Activated T-helper 17 cell treated with anti-CD3 and anti-CD28 coated beads, Interleukin-2, amount 50 U/mL, for 72 hours (primary cell): ENCODE measurements at places on chromosomes 4 and X. TPM values are rescaled to one million over a fixed set of nuclear protein-coding genes. Genes with fewer than 3 reads are reported as not detected.

The SATL1 gene
- not detected for total RNA-seq

The CT45A3 gene
- not detected for total RNA-seq

The VGLL1 gene
- total RNA-seq: not detected

The HPSE gene
- 12.3 TPM for total RNA-seq

The COX7B gene
- total RNA-seq: 272 TPM

The HERC6 gene
- total RNA-seq: 5.7 TPM

The TLR7 gene
- total RNA-seq: not detected

The SPANXA2 gene
- not detected for total RNA-seq

GRCh38 chrX:11566789-11567188 is 98.9 kb downstream of the ARHGAP6 start:
- no peak for ATAC-seq

DNA sequence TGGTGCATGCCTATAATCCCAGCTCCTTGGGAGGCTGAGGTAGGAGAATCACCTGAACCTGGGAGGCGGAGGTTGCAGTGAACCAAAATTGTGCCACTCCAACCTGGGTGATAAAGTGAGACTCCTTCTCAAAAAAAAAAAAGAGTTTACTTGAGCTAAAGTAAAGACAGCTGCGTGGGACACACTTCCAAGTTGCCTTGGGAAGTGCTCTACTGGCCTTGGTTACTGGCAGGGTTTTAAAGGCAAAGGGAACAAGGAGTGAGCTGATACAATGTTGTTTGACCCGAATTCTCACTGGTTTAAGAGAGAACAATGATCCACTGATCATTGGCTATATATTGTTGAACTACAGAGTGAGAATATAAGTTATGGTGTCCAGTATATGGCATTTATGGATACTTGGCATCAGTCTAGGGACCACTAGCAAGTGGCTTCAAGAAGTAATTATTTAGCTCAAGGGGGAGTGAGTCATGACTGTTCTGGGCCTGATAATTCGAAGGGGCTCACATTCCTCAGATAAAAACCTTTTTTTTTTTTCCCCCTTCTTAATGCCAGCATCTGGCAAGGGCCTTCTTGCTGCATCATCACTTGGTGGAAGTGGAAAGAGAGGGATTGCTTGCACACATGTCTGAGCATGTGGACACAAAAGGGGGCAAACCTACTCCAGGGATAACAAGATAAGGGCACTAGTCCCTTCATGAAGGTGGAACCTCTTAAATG is 32.3 kb downstream of the GRK4 start:
- no peak for ATAC-seq

DNA sequence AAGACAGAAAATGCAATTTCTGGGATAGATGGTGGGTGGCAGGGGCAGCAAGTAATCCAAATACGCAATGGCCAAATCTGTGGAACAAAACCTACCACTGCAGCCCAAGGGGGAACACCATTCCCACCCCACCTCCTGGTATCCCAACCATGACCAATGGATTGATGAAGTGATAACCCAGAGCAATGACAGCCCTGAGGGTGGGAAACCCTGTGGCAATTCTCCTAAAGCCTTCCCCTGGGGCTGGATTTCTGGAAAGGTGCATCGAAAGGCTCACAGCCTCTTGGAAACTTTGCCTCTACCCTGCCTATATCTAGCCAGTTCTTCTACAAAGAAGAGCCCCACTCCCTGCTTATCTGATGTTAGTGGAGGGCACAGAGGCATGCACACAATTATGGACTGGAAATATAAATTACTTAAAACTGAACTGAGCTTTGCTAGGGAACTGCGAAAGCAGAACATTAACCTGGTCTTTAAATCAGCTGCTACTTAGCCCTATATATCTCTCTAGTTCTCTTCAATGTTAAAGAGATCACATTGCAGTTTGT is 59.9 kb upstream of the TXK start:
- no peak for ATAC-seq

GRCh38 chr4:139015948-139016471 is 429 bp downstream of the NOCT start:
- ATAC-seq: peak; percentile 33

GRCh38 chrX:115174548-115174947 is 14.7 kb upstream of the RBMXL3 start:
- ATAC-seq: no peak

DNA sequence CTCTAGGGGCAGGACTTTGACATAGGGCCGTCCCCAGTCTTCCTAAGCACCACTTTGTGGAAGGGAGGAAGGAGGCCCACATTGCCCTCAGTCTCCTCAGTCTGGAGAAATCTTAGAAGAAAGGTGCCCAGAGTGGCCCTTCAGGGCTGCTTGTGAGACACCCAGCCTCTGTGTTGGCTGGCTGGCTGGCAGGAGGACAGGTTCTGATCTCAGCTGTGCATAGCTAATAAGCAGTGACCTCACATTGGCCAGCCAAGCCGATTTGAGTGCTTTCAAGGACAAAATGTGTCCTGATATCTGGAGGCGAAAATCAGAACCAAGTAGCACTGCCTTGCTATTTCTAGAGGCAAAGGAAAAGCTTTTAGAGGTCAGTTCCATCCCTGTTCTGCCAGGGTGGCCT is 211.5 kb downstream of the BCOR start:
- no peak for ATAC-seq

DNA sequence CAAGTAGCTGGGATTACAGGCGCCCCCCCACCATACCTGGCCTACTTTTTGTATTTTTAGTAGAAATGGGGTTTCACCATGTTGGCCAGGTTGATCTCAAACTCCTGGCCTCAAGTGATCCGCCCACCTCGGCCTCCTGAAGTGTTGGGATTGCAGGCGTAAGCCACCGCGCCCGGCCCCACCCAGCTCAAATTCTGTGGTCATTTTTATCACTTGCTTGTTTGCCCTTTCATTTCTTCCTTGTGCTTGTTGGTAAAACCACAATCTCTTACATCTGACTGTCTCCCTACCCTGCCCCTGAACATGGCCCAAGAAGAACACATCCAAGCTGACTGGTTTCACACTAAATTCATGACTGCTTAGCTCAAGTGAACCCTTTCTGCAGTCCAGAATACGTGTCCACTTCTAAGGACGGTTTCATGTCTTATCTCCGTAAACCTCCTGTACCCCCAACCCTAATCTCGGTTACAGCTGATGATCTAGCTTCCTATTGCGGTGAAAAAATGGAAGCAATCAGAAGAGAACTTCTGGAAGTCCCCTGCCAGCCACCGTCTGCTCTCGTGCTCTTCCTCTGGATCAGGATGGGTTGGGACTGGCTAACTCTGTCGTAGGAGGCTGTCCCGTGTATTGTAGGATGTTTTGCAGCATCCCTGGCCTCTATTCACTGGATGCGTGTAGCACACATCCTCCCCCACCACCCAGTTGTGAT is 5.4 kb upstream of the RS1 start:
- ATAC-seq: no peak

GRCh38 chrX:97057349-97057909 is 173.7 kb downstream of the RPA4 start:
- ATAC-seq: no peak

GRCh38 chr4:111712093-111712677 is 433.1 kb upstream of the FAM241A start:
- no peak for ATAC-seq

DNA sequence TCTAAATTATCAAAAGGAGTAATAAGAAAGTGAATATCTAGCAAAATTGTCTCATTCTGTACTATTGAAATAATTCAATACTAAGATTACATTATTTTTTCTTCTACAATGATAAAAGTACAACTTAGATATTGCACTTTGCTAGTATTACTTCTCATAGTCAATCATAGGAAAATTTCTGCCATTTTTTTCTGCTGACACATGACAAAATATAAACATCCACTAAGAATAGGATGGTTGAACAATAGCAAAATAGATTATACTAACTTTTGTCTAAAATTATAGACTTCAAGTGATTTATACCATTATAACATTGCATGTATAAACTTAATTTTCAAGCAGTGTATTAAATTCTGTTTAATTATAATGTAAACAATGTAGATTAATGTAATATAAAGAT is 540.2 kb downstream of the PDHA2 start:
- no peak for ATAC-seq

- no peak for ATAC-seq
These were observed 103.2 kb upstream of the CITED1 start for GRCh38 chrX:72408885-72409284.

DNA sequence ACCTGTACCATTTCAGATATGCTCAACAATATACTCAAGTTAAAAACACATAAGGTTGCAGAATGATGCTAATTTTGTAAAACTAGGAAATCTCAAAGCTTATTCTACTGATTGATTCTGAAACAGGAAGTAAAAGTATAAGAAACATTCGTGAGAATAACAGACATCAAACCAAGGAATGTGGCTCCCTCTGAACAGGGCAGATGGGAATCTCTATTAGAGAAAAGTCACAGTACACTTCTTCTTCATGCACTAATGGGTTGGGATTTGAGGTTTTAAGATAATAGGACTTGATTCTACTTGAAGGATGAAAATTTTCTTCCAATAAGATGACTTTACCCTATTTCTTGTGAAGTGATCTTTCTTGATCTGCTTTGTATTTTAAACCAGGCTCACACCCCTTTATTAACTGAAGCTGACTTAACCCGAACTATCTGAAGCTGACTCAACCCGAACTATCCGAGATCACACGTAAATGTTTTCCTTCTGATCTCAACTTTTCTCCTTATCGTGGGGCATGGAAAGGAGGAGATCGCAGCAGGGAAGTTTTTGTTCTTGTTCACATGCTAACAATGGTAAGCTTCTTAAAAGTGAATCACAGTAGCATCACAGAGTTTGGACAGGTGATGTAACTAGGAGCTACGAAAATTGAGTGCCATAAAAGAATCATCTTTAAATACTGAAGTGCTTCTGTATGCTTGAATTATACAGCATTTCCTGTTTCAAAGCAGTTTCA is 363.1 kb upstream of the ZFP42 start:
- ATAC-seq: no peak

GRCh38 chrX:102723456-102723855 is 2.9 kb downstream of the GPRASP3 start:
- ATAC-seq: no peak

- no peak for ATAC-seq
These were observed 67.2 kb downstream of the INPP4B start for GRCh38 chr4:142778900-142779299.

DNA sequence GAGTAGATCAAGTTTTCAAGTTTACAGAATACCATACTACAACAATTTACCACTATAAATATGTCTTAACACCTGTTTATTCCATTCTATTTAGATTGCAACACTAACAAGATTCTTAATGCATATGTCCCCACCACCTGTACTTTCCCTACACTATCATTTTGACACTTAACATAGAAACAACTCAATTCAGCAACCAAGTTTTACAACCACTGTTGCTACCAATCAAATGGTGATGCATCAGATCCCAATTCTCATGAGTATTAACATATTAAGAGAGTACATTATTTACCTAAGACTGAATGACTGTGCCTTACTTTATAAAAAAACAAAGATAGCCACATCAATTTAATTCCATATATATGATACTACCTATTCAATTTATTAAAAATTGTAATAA is 49.4 kb downstream of the EIF4E start:
- ATAC-seq: peak; percentile 28

- no peak for ATAC-seq
These were observed 640.7 kb downstream of the BCOR start for GRCh38 chrX:39456894-39457604.
